ENCODE measurements at places on chromosomes 11 and 22. TPM values are rescaled to one million over a fixed set of nuclear protein-coding genes. Genes with fewer than 3 reads are reported as not detected.

DNA sequence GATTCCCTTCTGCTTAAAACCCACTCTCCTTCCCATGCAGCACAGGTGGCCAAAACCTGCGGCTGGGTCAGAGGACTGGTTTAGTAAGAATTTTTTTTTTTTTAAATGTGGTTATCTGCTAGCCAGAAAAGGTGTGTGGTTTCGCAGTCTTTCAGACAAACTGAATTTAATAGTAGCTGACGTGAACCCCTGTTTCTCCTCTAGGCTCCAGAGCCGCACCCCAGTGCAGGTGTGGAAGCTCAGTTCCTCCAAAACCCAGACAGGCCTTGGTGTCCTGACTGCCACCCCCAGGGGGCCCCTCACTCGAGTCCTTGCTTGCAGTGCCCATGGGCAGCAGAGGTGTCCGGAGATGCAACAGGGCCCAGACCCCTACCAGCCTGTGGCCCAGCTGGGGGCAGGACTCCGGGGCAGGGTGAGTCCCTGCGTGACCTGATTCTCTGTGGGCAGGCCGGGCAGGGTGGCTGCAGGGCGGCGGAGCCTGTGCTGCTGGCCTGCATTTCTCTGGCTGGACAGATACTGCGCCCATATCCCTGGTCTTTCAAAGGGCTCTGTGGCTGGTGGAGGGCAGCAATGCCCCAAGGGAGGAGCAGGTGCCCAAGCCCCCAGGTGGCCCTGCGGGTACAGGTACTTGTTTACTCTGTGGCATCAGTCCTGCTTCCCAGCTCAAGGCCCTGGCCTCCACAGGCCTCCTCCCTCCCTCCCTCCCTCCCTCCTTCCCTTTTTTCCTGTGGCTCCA, 15.2 kb downstream of the KCNQ1 start:
- no peak for DNase-seq

Gene MS4A5
- total RNA-seq, result not detected

GRCh38 chr11:64974124-64974523, 2.2 kb upstream of the MAJIN start:
- DNase-seq, result peak; percentile 5

DNA sequence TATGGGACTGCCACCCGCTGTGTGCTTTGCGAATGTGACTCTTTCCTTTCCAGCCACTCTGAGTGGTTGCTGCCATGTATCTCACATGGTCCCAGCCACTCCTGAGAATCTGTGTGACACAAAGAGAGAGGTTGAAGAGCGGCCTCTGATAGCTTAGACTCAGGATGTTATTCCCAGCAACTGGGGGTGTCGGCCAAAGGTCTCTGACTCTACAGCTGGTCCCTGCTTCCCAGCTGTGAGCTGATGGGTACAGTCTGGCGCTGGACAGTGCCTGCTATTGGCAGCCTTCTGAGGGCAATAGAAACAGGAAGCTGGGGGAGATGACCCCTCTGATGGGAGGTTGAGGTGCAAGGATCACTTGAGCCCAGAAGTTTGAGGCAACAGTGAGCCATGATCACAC, 105.1 kb downstream of the RRAS2 start:
- no peak for DNase-seq

DNA sequence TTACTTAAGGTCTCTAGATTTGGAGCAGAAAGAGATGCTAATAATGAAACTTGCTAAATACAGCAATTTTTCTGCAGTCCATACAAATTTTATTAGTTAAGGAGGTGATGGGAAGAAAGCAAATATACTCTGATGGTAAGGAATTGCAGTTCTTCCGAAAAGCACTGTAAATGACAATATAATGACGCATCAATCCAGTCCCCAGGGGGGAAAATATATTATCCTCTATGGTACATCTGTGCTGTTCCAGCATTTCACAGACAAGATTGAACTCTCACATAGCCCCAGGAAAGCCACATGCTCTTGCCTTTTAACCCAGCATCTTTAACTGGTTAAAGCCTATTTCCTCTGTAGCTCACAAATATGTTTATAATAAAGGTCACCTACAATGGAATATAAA, 416.6 kb upstream of the CCDC90B start:
- DNase-seq, result no peak

GRCh38 chr11:66958956-66959274, 732 bp upstream of the PC start:
- no peak for DNase-seq

Gene GRIA4
- not detected for total RNA-seq

DNA sequence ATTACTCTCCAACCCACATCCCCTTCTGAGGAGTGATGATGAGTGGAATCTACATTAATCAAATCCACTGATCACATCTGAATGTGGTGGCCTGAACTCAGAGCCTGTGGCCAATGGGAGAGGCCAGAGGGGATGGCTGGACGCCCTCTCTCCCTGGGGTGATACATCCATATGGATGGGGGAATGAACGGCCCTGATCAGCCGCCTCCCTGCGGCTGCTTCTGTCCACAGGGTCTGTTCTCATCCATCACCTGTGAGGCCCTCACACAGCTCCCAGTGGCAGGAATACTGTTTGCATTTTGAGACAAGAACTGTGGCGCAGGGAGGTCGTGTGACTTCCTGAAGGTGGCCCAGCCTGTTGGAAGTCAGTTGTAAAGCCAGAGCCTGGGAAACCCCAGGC, 78.3 kb upstream of the SHISAL1 start:
- DNase-seq, result peak; percentile 39

- no peak for DNase-seq
Observed at GRCh38 chr11:73284106-73284505, 12.0 kb downstream of the P2RY6 start.

Gene ESAM
- total RNA-seq, result 1.7 TPM

DNA sequence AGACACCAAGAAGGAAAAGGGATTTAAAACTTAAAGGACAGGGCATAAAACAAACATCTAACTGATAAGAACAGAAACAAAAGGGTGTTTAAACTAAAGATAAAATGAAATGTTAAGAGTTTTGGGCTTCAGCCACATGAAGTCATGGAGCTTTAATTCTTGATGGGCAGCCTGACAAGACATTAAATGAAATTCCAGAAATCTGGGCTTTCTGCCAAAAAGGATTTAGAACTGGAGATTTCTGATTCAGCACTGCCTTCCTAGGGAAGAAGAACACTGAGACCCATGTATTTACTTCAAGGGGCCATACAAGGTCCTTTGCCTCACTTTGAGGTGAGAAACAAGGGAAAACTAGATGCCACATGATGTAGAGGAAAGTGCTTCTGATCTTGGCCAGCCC, 355.9 kb upstream of the RAG2 start:
- no peak for DNase-seq

DNA sequence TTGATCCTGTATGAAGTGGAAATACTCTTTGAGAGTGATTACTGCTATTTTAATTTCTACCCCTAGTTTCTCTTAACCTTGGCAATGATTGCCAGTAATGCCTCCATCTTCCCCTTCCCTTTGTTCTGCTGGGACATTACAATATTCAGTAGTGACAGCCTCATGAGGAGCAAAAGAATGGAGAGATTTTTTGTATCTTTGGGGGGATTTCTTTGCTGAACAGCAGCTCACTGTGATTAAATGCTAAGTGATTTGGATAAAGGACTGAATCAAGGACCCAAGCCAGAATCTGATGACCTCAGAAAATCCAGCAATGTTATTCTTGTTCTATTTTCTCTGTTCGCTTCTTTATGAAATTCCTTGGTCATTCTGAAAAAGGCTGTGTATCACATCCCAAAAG, 7.0 kb upstream of the SLC1A2 start:
- no peak for DNase-seq

GRCh38 chr11:47960015-47960414, 20.3 kb upstream of the PTPRJ start:
- DNase-seq, result no peak

Gene LRRC55
- not detected for total RNA-seq

GRCh38 chr22:36608987-36609386, 80.0 kb upstream of the EIF3D start:
- no peak for DNase-seq

Gene KRTAP5-8
- not detected for total RNA-seq

DNA sequence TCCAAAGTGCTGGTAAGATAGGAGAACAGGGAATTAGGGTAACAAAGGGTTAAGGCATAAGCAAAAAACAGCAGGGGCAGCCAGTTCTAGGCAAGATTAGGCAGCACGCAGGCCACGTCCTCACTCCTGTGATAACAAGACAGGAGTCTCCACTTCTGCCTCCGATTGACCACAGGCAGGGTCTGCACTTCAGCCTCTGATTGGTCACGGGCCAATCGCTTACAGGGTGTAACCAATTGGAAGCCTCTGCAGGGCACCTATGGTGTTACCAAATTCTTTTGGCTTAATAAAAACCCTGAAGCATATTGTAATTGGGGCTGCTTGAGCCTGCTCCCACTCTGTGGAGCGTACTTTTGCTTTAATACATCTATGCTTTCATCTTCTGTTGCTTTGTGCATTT, 12.2 kb upstream of the GSTP1 start:
- no peak for DNase-seq

DNA sequence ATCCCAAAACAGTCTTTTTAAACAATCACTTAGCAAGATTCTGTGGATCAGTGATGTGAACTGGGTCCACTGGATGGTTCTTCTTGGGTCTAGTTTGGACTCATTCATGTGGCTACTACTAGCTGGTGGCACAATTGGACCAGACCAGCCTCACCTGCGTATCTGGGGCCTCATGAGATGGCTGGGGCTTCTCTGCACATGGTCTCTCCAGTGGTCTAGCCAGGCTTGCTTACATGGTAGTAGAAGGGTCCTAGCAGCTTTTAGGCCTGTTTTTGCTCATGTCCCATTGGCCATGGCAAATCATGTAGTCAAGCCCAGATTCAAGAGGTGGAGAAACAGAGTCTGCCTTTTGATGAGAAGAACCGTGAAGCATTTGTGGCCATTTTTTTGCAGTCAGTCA, 94.0 kb downstream of the RRAS2 start:
- no peak for DNase-seq

DNA sequence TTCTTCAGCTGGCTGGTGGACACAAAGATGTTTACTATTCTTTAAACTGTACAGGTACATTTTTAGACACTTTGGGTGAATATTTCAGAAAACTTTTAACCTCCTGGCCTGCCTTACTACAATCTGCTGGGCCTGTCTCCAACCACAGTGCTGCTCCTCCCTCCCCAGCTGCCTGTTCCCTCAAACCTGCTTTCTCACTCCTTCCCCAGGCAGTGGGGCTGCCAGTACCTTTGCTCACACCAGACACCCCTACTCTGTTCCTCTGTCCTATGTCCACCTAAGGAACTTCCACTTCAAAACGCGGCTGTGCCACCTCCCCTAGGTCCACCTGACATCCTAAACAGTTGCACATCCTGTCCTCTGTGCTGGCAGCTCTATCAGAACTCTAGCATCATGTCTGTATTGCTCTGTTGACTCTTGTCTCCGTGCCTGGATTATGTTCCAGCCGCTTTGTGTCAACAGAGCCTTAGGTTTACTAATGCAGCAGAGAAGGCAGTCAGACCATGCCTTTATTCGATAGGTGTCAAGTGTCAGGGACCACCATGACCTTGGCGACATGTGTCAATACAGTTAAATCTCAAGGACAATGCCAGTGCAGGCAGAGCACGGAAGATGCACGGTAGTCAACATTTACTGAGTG, 13.4 kb downstream of the ZP1 start:
- peak; percentile 27 for DNase-seq

GRCh38 chr22:26162926-26163325, 6.3 kb upstream of the SEZ6L start:
- no peak for DNase-seq

- no peak for DNase-seq
Observed at GRCh38 chr11:47271961-47272661, 2.2 kb downstream of the MADD start.

Gene OMP
- total RNA-seq, result not detected

- DNase-seq, result no peak
Observed at GRCh38 chr11:69731110-69731509, 27.3 kb upstream of the FGF19 start.

Gene ADAMTS8
- total RNA-seq, result 1.0 TPM
